ENCODE measurements at places on chromosomes 3 and 15. TPM values are rescaled to one million over a fixed set of nuclear protein-coding genes. Genes with fewer than 3 reads are reported as not detected.

- no peak for DNase-seq
Observed at GRCh38 chr3:181660337-181660736, 51.4 kb upstream of the SOX2 start.

GRCh38 chr3:149115114-149115513 is 14.3 kb upstream of the HPS3 start:
- DNase-seq, result no peak

DNA sequence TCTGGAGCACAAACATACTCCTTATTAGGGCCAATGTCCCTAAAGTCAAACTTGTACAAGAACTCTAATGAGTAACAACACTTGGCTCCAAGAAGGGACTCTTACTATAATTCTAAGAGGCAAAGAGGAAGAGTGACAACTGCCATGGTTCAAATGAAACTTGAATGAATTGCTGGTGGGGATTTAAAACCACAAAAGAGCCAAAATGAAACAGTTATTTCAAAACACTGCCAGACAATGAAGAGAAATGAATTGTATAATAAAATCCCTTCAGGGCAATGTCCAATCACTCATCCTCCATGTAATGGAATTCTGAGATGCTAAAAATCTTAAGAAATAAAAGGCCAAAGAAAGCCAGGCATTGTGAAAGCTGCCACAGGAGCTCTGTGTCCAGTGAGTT is 14.2 kb downstream of the THRB start:
- DNase-seq, result no peak

GRCh38 chr3:96677156-96677555 is 137.2 kb upstream of the EPHA6 start:
- no peak for DNase-seq

GRCh38 chr15:37891766-37892368 is 42.6 kb upstream of the TMCO5A start:
- DNase-seq, result peak; percentile 9

DNA sequence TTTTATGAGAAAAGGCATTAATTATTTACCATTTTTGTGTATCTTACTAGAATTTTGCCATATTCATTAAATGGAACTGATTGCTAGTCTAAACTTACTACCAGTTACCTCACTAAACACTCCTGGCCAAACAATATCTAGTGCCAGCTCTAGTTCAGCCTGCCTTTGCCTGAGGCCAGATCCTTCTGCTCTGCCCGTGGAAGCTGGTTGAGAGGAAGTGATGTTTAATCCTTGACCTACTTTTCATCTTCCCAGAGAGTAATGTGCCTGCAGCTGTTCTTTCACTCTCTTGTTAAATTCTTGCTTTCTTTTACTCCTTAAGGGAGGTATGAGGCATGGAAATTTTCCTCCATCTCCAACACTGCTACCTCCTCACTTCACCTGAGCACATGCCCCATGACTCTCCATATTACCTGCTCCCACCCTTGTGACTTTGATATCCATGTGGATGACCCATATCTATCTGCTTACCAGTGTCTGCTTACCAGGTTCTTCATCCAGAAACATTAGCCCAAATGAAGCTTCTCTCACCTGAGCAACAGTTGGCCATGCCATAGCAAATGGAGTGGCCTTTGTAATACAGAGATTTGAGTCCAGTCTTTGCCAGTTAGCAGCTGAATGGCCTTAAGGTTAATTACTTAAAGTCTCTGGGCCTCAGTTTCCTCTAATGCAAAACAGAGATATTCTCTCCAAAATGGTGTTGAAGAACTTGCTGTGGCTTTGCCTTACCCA is 53.4 kb downstream of the UBE2E1 start:
- DNase-seq, result no peak

GRCh38 chr3:189966843-189967242 is 153.9 kb downstream of the P3H2 start:
- DNase-seq, result no peak

DNA sequence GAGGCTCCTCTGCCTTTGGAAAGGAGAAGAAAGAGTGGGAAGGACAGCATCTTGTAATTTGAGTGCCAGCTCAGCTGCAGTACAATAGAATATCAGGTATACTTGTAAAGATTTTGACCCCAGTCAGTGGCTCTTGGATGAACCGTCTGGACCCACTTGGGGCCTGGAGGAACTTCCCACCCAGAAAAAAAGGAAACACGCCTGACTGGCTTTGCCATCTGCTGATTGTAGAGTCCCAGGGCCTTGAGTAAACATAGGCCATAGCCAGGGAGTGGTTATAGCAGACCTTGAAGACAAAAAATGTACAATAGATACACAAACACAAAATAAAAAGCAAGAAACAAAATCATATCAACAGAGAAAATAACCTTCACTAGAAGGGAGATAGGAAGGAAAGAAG is 112.1 kb downstream of the GOLIM4 start:
- no peak for DNase-seq

DNA sequence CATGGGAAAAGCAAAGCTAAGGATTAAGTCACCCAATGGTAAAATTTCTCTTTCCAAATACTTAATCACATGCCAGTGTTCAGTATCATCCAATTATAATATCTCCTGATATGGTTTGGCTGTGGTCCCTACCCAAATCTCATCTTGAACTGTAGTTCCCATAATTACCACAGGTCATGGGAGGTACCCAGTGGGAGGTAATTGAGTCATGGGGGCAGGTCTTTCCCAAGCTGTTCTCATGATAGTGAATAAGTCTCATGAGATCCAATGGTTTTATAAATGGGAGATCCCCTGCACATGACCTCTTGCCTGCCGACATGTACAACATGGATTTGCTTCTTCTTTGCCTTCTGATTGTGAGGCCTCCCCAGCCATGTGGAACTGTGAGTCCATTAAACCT is 26.1 kb upstream of the NMB start:
- no peak for DNase-seq

DNA sequence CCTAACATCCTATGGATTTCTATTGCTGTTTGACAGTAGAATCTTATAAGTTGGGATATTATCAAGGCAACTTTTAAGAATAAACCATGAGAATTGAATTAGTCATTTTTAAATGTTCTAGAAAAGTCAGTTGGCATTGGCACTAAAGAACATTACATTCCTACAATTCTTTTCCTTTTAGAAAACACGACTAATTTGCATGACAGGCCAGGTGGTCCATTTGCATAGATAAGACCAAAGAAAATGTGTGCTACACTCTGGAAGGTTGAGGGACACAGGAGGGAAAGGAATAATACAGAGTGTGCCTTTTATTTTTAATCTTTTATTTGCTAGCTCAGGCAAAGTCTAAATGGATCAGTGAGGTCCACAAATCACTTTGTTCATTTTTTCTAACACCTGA is 962.3 kb downstream of the EPHA3 start:
- DNase-seq, result no peak

GRCh38 chr3:197408177-197408957 is 110.0 kb upstream of the DLG1 start:
- peak; percentile 22 for DNase-seq

GRCh38 chr15:59636184-59636583 is 21.1 kb downstream of the GTF2A2 start:
- DNase-seq, result no peak

DNA sequence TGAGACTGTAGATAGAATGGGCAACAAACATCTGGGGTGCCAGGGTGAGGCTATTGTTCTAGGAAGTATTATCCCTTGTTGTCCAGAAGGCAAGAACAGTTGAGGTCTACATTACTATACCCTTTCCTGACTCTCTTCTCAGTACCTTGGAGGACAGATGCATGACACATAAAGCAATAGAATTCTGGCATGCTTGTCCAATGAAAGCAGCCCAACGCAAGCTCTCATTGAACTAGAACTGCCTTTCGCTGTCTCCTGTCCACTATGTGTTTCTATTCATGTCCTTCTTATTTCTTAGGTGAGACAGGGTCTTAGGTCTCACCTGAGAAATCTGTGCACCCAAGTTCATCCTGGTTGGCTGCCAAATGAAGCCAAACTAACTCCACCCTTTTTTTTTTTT is 68.6 kb downstream of the TGFBR2 start:
- DNase-seq, result no peak

DNA sequence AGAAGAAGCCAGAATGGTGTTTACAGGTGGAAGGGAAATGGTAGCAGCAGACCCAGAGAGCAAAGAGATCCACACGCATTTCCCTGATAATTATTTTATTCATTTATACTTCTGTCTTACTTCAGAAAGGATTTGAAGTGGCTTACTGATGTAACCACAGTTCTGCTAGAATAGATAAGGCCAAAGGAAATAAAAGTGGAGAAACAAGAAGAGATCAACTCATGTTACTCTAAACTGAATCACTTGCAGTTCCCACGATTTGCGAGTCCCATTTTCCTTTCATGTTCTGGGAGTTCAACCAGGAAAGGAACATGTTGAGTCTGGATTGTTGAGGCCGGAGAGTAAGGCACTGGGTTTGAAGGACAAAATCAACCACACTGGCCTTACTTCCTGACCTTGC is 151.8 kb downstream of the MYRIP start:
- no peak for DNase-seq

GRCh38 chr3:31960793-31961431 is 20.1 kb downstream of the OSBPL10 start:
- no peak for DNase-seq

- no peak for DNase-seq
Observed at GRCh38 chr15:74519311-74519710, 21.7 kb upstream of the ARID3B start.

DNA sequence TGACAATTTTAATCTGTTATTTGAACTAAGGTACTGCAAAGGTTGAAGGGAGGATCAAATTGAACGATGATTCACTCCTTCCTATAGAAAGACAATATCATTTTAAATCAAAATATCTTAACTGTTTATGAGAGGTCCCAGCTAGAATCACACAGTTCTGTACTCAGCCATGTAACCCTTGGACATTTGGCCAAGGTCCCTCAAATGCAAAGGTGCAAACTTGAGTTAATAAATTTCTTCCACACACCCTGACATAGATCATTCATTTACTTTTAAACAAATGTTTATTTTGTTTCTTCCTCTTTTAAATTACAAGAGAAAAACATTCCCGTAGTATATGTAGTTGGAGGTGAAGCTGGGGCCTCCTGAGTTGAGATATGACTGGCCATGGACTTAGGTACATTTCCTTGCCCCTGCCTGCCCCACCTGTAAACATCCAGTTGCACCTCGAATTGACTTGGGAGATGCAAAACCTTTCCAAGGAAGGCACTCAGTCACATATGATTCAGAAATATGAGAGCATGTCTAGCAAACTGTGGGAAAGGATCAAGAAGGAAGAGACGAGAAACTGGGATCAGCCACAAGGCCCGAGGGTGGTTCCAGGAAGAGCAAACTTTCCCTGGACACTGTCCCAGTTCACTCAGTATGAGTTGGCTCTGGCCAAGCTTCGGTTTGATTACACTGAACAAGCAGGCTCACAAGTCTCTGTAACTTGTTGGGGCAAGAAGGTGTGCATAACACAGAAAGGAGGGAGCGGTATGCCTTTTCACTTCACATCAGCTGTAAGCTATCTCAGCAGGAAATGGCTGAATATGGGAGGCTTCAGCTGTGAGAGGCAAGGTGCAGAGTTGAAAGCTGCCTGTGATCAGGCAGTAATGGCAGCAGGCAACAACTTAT is 6.7 kb downstream of the TNFSF10 start:
- DNase-seq, result no peak

OXTR gene
- 4.2 TPM for total RNA-seq

ADAMTS9 gene
- 5.6 TPM for total RNA-seq

FXR1 gene
- 201 TPM for total RNA-seq

SUSD5 gene
- 0.59 TPM for total RNA-seq

ABI3BP gene
- not detected for total RNA-seq

SH3BP5 gene
- total RNA-seq, result 10.0 TPM

CASR gene
- 0.15 TPM for total RNA-seq

TF gene
- under 0.01 TPM for total RNA-seq

LDHAL6B gene
- total RNA-seq, result not detected

DNAH12 gene
- total RNA-seq, result not detected

SCG3 gene
- total RNA-seq, result 19.0 TPM

Measured in H7 (cell line).